ENCODE measurements at places on chromosomes 4 and X.
A peak's percentile ranks its signal among the peaks of the same experiment; 100 is the strongest.

GRCh38 chrX:2708021-2708420 lies 16.9 kb downstream of the CD99 start:
- no peak for DNase-seq

- DNase-seq: no peak
Observed at GRCh38 chrX:3699821-3700381, 13.5 kb downstream of the PRKX start.

DNA sequence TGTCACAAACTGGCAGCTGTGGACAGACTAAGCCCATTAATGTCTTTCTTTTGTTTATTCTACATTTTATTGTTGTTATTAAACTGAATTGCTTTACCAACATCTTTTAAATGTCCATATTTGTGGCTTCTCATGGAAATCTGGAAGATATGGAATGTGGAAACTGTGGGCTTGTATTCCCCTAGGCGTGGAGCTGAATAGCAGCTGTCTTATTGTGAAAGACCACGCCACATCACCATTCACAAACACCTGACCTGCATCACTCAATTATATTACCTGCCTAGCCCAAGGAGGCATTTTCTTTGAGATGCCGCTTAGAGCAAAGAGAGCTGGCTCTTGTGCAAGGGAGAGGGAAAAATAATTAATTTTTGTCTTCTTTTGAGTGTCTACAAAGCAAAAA lies 96.9 kb upstream of the GPRIN3 start:
- DNase-seq: no peak

DNA sequence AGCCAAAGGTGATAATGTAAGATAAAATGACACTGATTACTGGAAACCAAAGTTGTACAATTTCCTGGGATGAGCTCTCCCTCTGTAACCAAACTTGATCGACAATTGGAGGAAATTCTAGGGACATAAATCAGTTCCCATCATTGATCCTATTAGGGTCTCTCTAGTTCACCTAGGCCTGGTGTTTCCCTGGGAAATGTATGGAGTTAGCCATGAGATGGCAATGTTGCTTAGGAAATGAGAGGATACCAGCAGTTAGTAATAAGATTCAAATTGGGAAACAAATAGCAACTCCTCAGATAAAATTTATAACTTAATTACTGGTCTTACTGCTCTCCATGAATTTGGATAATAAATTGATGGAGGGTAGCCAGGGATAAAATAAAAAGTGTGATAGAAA lies 52.2 kb downstream of the SPATA18 start:
- no peak for DNase-seq

DNA sequence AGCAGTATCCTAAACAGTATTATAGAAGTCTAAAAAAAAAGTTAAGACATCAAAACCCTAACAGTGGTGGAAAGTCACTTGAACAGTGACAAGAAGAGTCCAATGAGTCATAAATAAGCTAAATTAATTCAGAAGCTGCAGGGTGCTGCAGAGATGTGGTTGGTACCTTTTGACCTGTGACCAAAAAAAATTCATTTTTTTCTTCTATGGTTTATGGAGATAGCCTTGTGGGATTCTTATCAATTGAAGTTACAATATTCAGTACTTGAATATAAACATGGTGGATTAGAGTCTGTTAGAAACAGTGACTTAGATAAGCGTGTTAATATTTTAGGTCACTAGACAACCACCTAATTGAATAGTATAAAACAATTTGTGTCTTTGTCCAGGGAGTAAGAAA lies 35.4 kb downstream of the CCSER1 start:
- no peak for DNase-seq

GRCh38 chr4:81314897-81315470 lies 100.0 kb upstream of the PRKG2 start:
- no peak for DNase-seq

DNA sequence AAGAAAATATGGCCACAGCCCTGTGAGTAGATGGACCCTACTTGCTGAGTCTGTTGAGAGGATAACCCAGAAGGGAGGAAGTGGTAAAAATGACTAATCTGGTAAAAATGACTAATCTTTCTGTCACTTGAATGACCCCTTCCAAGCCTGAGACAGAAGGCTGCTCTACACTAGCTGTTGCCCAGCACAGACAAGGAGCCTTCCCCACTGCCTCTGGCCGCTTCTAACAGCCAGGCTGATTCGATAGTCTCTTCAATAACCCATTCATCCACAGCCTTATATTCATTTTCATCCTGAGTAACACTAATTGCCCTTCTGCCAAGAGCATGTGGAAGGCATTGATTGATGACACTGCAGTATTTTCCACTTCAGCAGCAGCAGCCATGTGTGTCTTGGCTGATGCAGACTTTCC lies 18.4 kb downstream of the MAGEB17 start:
- peak; percentile 16 for DNase-seq

- DNase-seq: no peak
Observed at GRCh38 chrX:113136836-113137235, 296.2 kb upstream of the AMOT start.

DNA sequence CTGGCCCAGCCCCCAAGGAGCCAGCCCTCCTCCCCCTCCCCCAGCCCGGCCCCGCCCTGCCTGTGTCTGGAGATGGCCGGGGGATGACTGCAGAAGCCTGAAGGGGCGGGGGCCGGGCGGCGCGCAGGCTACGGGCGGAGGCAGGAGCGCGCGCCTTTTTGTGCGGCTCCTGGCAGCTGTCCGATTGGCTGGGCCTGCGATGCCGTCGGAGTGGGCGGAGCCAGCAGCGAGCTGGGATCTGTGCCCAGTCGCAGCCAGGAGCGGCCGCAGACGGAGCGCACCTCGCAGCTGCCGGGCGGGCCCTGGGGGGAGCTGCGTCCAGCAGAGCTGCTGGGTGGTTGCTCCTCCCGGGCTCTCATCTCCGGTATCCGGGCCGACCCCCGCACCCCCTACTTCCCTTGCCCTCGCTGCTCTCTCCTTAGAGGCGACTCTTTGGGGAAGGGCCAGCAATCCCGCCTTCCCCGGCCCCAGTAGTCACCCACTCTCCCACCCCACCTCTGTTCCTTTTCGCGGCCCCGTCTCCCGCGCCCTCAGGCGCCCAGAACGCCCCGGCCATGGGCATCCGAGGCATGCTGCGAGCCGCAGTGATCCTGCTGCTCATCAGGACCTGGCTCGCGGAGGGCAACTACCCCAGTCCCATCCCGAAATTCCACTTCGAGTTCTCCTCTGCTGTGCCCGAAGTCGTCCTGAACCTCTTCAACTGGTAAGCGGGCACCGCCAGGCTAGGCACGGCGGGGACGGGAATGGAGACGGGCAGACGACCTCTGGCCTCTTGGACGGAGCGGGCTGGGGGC lies at the start of gene GABRQ:
Gene GABRQ, plus strand, starts transcription at position 247 of the 794 bp plus-strand sequence. Its CDS starts 308 bp downstream, at position 555.
- no peak for DNase-seq

GRCh38 chr4:89755220-89755619 lies 81.7 kb downstream of the SNCA start:
- no peak for DNase-seq

GRCh38 chr4:133600008-133600407 lies 450.9 kb downstream of the PCDH10 start:
- DNase-seq: no peak

DNA sequence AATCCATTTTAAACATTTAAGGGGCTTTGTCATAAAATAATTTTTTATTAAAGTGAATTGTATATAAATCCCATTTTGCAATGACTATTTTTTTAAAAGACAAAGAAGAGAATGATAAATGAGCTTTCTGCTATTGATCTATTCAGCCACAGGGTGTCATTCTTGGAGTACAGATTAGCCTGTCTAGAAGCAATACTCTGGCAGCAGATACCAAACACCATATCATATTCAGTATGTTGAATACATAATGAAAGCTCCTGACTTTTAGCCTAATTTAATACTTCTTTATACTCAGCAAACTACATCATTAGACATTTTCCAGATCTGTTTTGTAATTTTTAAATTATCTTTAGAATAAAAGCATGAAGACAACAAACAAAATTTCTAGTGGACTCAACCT lies 496.3 kb downstream of the PDGFC start:
- peak; percentile 55 for DNase-seq

- no peak for DNase-seq
Observed at GRCh38 chrX:34238896-34239295, 106.8 kb upstream of the FAM47A start.

DNA sequence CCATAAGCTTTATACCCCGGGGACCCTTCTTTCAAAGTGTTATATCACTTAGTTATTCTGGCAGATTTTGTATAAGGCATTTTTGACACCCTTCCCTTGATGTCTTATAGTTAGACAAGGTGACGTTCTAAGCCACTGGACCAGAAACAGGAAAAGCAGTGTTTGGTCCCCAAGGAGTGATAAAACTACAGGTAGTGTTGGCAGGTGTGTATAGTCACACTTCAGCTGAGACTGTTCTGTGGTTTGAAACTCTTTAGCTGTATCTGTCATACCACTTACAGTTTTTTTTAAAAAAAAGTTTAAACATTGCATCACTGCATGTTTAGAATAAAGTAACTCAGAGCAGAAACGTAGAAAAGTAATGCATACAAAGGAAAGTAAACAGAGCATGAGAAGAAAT lies 48.5 kb downstream of the TLL1 start:
- DNase-seq: no peak

DNA sequence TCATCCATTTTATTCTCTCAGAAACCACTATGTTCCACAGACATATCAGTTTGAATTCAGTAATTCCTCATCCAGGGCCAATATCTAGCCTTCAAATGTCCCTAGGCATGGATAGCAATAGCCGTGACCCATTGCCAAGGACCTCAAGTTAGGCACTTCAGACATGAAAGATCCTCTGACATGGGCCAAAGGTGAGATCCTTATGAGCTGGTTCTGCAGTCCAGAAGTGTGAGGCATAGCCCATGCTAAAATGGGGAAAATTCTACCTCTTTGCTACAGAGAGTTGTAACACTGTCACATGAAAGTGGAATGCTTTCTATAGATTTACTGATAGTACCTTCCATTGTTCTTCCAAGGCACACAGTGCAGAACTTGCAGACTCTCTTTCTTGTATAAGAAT lies 349.7 kb upstream of the GALNT7 start:
- no peak for DNase-seq

DNA sequence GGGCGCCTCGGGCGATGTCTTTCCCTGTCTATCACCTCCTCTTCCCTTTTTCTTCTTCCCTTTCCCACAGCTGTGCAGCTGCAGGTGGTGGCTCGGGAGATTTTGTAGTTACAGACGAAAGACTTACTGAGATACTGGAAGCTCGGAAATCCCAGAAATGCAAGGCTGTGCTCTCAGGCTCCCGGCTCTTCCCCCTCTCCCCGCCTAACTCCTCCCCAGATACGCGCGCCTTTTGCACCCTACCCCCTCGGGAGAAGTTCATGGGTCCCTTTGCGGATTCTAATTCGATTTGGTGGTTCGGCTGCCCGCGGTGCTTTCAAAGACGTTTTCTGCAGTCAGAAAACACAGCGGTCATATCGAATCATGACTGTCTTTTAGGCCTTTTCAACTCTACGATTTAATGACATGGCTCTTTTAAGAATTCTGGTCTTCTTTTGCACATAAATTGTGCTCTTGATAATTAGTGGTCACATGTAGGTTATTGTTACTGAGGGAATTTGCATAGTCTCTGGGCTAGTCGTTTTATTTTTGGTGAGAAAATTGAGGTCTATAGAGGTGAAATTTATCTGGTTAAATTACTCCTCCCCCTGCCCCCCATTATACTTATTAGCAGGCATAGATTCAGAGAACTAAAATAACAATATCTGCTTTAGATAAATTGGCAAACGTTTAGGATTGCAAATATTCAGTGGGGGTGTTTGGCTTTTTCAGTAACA lies 1.6 kb downstream of the SEPTIN11 start:
- DNase-seq: no peak

- no peak for DNase-seq
Observed at GRCh38 chrX:27893211-27893610, 85.4 kb downstream of the MAGEB10 start.

- peak; percentile 12 for DNase-seq
Observed at GRCh38 chr4:131974730-131975129, 1174.4 kb upstream of the PCDH10 start.

DNA sequence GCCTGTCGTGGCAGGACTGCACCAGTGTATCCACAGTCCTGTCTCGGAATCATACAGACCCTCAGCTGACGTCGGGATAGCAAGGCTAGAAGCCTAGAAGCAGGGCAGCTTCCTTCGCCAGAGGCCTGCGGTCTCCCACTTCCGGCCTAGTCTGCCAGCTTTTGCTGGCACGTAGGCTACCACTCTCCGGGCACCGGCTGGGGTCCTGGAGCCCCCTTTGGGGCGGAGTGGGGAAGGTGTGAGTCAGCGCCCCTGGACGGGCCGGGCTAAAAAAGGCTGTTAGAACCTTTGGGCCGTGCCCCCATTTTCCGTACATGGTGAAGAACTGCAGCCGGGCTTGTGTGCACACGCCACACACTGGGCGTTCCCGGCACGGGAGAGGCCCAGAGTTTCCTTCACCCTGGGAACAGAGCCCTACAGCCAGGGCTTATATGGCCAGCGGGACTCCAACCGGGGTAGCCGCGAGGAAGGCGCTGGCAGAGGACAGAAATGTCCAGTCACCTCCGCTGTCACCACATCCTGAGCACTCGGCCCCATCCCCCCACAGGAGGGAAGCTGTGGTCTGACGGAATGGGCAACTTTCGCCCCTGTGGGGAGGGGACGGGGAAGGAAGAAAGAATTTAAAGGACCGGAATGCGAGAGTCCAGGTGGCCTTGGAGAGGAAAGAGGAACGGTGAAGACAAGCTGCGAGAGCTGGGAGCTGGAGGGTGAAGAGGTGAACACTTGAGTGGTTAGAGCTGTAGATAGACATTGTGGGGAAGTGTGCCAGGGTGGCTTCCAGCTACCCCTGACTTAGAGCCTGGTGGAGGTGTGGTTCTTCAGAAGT lies 4.6 kb downstream of the MAGIX start:
- DNase-seq: peak; percentile 67

GRCh38 chr4:145098675-145099037 lies 545 bp downstream of the ABCE1 start:
- DNase-seq: peak; percentile 3

GRCh38 chr4:36172656-36173055 lies 71.7 kb downstream of the ARAP2 start:
- DNase-seq: no peak

- no peak for DNase-seq
Observed at GRCh38 chr4:143351774-143352451, 15.2 kb downstream of the GAB1 start.

- DNase-seq: no peak
Observed at GRCh38 chrX:7059859-7060258, 87.7 kb upstream of the STS start.

DNA sequence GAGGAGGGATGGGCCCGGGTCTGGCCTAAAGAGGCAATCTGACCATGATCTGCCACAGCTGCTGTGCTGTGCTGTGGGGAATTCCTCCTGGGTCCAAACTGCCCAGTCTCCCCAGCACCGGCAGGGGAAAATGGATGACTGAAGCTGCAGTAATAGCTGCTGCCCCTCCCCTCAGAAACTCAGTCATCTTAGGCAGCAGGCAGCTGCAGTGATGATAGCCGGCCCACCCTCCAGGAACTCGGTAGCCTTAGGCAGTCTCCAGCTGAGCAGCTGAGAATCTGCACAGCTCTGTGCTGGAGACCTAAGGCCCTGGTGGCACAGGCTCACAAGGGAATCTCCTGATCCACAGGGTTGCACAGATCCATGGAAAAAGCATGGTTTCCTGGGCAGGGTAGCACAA lies 113.4 kb upstream of the USP38 start:
- DNase-seq: no peak

- no peak for DNase-seq
Observed at GRCh38 chr4:33111117-33111516, 2390.9 kb downstream of the PCDH7 start.

Measured in SW 1271 (cell line).